Transverse colon (tissue), 4 donors: ENCODE measurements at places on chromosomes 2 and 18.

- DNase-seq, result no peak
Measured at GRCh38 chr2:226427538-226428307, 371.9 kb downstream of the IRS1 start.

DNA sequence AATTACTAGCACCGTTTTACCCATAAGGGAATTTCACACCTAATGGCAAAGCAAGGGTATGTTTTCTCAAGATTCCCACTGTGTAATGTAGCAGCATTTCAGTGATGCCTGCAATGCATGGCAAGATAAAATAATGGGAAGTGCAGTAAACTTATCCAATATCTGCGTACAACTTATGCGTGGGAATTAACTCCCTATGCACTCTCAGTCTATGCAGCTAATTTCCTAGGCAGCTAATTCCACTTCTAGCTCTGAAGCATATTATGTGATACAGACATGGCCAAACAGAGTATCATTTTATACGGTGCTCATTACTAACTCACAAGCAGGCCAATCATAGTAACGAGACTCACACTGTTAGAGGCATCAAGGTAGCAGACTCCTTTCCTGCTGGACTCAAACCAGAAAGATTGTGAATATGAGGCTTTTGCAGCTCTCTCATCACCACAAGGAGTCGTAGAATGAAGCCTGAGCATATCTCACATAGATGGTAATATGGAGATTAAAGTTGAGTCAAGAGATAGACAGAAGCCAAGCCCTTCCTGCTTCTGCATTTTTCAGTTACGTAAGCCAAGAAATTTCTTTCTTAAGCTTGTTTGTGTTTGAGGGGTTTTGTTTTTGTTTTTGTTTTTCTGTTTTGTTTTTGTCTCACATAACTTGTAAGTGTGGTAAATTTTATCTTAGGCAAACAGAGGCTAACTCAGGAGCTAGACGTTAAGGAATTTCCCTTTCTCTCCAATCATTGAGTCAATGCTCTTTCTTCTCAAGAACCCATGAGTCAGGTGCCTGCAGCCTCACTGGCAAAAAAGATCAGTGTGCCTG is 34.8 kb upstream of the ITGAV start:
- no peak for DNase-seq

DNA sequence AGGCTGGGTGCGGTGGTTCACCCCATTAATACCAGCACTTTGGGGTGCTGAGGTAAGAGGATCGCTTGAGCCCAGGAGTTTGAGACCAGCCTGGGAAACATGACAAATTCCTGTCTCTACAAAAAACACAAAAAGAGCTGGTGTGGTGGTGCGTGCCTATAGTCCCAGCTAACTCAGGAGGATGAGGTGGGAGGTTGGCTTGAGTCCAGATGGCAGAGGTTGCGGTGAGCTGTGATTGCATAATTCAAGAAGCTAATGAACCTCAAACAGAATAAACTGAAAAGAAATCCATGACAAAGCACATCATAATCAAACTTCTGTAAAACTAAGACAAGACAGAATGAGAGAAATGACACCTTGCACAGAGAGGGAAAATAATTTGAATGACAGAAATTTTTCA is 54.8 kb downstream of the SEMA4F start:
- DNase-seq, result no peak

GRCh38 chr2:126852361-126852760 is 46.3 kb upstream of the TEX51 start:
- no peak for DNase-seq

DNA sequence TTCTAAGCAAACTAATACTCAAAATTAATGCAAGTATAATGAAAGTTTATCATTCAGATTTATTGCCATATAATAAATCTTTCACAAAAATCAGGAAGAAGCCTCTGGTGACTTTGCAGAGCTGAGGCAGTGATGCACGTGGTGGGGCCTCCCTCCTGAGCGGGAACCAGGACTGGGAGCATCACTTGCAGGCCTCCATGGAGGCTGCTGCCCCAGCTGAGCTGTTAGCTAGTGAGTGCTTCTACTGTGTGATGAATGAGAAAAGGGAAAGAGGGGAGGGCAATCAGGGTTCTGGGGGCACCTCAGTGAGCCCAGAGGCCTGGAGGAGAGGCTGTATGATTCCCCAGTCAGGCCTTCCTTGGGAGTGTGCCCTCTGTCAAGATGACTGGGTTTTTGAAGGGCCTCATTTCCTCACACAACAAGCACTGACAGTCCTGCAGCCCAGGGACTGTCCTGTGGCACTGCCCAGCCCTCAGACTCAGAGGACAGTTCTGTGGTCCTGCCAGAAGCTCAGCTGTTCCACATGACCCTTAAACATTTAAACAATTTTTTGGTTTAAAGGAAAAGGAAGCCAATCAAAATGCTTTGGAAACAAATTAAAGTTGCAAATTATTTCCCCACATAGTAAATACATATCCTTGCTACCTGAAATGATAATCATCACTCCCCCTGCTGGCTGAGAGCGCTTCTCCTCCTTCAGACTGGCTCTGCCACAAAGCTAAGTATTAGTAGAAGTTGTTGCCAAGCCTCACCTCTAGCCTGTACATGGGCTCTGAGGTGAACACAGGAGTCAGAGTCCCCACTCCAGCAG is 90.9 kb upstream of the SMAD7 start:
- peak; percentile 67 for DNase-seq

DNA sequence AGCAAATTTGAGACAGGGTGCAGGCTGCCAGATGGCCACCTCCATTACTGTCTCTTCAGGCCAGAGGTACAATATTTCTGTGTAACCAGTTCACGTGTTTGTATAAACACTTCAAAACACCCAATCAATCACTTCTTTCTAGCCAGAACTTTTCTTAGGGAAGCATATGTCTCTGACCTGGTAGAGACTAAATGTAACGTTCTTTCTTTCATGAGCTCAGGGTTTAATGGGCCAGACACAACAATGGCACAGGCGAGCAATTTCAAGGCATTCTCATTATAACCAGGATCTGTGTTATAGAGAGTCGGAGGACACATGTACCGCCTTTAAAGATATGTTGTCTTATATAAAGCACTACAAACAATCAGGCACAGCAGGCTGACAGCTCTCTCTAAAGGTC is 1846.4 kb upstream of the PIK3C3 start:
- DNase-seq, result no peak

- no peak for DNase-seq
Measured at GRCh38 chr2:179123272-179123662, 73.3 kb upstream of the CCDC141 start.
